ENCODE measurements at places on chromosomes 4 and X.

- no peak for DNase-seq
These were observed 131.7 kb downstream of the CHRNA9 start for GRCh38 chr4:40466789-40467188.

- DNase-seq = no peak
These were observed 54.1 kb downstream of the CCNI start for GRCh38 chr4:77021614-77022089.

- no peak for DNase-seq
These were observed 295.1 kb downstream of the INPP4B start for GRCh38 chr4:142550965-142551364.

- DNase-seq = no peak
These were observed 105.8 kb downstream of the FAM53A start for GRCh38 chr4:1578251-1578773.

DNA sequence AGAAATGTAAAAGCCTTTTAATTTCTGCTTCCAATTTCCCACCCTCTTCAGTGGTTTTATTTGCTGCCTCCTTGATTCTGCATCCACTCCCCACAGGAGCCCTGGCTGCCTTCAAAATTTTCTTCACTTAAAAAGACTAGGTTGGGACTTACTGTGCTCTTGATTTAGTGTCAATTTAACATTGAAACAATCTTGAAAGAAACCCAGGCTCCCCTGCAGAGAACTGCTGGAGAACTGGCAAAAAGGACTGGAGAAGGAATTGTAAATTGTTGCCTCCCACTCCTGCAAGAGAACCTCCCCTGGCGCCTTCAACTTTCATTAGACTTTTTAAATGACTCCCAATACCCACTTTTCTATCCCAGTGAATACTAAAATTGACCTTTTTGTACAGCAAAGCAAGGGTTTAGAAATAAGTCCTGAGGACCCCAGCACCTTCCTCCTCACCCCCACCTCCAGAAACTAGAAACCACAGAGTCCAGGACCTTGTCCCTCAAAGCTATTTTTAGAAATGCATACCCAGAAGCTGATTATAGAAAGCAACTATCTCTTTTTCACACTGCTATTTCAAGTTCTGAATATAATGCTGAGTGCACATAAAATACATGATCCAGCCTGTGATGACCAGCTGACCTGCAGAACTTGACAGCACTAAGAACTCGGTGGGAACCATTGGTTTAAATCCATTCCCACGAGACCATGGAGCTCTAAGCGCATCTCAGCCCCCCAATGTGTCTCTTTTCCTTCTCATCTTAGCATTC is 155.5 kb downstream of the INPP4B start:
- no peak for DNase-seq

GRCh38 chr4:118390121-118390520 is 37.3 kb upstream of the PRSS12 start:
- no peak for DNase-seq
